ENCODE measurements at places on chromosomes 7 and 10. TPM values are rescaled to one million over a fixed set of nuclear protein-coding genes. Genes with fewer than 3 reads are reported as not detected.

- DNase-seq, result no peak
These were observed 123.6 kb downstream of the CCSER2 start for GRCh38 chr10:84452003-84452402.

- DNase-seq, result no peak
These were observed 5.2 kb upstream of the HOXA2 start for GRCh38 chr7:27107391-27108381.

- DNase-seq, result no peak
These were observed 48.6 kb upstream of the PPIF start for GRCh38 chr10:79298403-79299244.

The ZRANB1 gene
- 23.0 TPM for total RNA-seq

The SHLD2 gene
- 22.6 TPM for total RNA-seq

GRCh38 chr7:129828078-129828762 lies 124.5 kb downstream of the UBE2H start:
- no peak for DNase-seq

DNA sequence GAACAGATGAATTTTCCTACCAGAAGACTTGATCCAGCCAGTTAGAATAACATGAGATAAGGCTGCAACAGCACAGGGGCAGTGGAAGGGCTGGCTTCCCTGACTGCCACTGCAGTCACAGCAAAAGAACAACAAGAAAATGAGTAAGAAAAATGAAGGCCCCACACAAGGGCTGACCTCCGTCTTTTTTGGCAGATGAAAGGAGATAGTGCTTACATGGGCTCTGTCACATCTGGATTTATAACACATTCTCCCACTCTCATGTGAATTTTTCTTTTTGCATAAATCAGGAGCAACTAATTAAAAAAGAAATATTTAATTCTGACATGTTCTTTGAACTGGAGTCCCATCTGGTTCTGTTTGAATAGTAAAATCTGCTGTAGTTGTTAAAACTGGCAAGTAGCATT lies 99.6 kb downstream of the NRP1 start:
- no peak for DNase-seq

The LRRD1 gene
- not detected for total RNA-seq

DNA sequence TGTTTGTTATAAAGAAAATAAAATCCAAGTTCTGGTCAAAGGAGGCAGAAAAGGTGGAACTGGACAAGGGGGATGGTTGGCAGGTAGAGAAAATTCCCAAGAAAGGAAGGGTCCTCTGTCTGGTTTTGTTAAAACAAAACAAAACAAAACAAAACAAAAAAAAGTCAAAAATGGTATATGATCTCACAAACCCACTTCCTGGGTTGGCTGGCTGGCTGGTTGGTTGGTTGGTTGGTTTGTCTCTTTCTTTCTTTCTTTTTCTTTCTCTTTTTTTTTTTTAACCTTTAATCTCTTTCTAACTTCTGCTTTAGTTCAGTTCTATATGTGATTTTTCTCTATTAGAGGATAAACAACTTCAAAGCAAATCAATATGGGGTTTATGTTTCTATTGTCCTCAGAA lies 41.1 kb upstream of the CPN1 start:
- DNase-seq, result no peak

- no peak for DNase-seq
These were observed 24.6 kb downstream of the H2AZ2 start for GRCh38 chr7:44823255-44823781.

GRCh38 chr7:92872701-92873100 lies 36.3 kb upstream of the CDK6 start:
- DNase-seq, result no peak

- DNase-seq, result no peak
These were observed 479.7 kb downstream of the KIF20B start for GRCh38 chr10:90180886-90181691.

The RET gene
- not detected for total RNA-seq

- no peak for DNase-seq
These were observed 39.3 kb downstream of the MALSU1 start for GRCh38 chr7:23338439-23338838.

DNA sequence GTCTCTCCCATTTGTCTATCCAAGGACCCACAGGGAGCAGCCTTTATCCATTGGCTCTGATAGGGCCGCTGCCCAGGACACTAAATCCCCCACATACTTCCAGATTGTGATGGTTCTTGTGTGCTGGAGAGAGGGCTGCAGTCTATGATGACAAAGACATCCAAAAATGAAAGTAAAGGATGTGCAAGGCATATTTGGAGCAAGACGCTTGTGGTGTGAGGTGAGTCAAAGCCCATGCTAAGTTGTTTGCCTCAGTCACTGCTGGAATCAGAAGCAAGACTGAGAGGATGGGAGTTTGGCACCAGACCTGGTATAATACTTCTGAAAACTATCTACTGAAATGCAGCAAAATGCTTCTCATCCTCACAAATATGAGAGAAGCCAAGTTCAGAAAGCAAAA lies 22.7 kb downstream of the ZNF22 start:
- DNase-seq, result no peak

GRCh38 chr10:62308101-62308500 lies 39.5 kb upstream of the RTKN2 start:
- no peak for DNase-seq
